ENCODE measurements at places on chromosomes 3 and 15. TPM values are rescaled to one million over a fixed set of nuclear protein-coding genes. Genes with fewer than 3 reads are reported as not detected.

ALDH1L1 gene
- 7.6 TPM for total RNA-seq

TNFAIP8L3 gene
- 4.1 TPM for total RNA-seq

DNA sequence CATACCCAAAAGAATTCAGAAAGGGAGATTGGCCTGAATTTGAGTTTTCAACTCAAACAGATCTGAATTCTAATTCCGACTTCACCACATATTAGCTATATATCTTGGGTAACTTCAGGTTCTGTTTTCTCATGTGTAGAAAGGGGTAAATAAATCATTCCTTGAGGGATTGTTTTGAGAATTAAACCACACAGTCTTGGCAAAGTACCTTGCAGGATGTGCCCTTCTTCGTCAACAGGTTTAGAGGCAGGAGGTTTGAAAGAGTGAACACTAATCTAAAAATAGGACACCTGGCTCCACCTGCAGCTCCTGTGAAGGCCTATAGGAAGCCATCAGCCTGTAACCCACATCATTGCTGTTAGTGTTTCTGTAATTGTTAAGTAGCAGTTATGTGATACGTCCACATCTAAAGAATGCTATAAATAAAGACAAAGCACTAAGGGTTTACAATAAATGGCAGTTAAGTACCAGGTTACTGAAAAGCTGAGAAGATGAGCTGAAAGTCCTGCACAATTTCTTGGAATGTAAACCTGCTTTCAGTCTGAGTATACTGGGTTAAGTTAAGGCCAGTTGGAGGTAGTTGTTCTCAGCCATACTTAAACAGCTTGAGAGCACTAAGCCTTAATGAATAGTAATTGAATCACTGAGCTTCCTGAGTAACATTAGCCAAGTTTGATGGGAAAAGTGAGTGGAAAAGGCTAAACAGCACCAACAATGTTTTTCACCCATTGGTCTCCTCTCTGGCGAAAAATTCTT, 6.0 kb downstream of the CCDC80 start:
- peaks cover 79% of the 10 kb centered on the region for H3K4me1 ChIP-seq
- no peak for DNase-seq
- H3K27ac ChIP-seq = peak overlapping the region; percentile 78
- H3K36me3 ChIP-seq = no peaks in the 10 kb centered on the region

DNA sequence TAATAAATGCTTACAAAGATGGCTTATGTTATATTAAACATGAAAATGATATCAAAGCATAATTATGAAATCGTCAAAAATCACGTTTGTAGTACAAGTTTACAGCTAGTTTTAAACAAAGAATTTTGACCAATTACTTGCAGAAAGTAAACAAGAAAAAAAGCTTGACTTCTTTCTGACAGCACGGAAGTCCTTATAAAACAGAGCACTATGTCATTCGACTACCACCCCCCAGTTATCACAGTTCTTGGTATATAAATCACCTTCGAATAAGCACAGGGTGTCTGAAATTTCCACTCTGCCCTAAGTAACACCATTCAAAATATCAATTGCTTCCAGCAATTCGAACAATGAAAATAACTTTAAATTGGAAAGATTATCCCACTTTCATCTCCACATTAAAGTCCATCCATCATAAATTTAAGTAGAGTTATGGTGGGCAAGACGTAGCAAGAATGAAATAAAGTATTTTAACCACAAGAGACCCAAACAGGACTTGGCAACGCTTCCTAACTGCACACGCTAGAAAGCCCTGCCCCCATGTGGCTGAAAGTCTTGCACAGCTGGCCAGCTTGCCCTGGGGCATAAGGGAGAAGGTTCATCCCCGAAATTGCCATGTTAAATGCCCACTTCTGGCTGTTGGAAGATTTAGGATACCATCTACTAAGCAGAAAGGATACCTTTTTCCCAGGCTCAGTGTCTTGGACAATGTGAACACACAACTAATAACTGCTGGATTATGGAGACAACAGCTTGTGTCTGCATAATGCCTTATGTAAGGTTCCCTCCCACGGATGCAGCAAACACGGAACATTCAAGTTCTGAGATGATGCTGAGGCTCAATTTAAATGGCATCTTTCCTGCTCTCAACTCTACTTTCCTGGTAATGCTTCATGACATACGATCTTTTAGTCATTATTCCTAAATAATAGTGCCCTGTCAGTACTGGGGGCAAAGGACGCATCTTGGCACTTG, 116.4 kb upstream of the TJP1 start:
- H3K27me3 ChIP-seq = no peaks in the 10 kb centered on the region
- no peaks in the 10 kb centered on the region for H3K4me1 ChIP-seq
- peak; percentile 24 for DNase-seq
- no peaks in the 10 kb centered on the region for H3K36me3 ChIP-seq
- no peak overlapping the region for H3K4me3 ChIP-seq

DNA sequence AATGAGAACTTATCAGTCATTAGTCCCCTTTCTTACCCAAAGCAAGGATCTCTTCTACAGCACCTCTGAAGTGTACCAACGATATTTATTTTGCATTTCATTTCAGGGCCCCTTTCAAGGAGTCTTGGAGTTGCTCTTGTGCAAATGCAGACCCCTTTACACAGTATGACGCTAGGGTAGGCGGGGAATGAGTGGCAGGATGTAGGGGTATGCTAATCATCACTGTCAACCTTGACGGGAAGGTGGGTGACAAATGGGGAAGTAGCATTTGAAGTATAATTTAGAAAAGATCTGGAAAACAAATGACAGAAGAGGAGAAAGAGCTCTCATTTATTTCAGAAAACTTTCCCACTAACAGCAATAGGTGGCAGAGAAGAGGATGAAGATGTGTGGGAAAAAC, 94.4 kb downstream of the LRRN1 start:
- no peaks in the 10 kb centered on the region for H3K4me1 ChIP-seq
- H3K27ac ChIP-seq = no peak overlapping the region
- no peak overlapping the region for H3K4me3 ChIP-seq
- no peak for DNase-seq
- H3K36me3 ChIP-seq = no peaks in the 10 kb centered on the region

ABHD17C gene
- total RNA-seq = 6.7 TPM

GRCh38 chr15:77021803-77022381, 27.0 kb downstream of the PSTPIP1 start:
- H3K4me3 ChIP-seq = no peak overlapping the region
- H3K27me3 ChIP-seq = peaks cover 9% of the 10 kb centered on the region
- no peaks in the 10 kb centered on the region for H3K4me1 ChIP-seq
- no peak overlapping the region for H3K27ac ChIP-seq
- H3K36me3 ChIP-seq = no peaks in the 10 kb centered on the region
- peak; percentile 46 for DNase-seq

GRCh38 chr3:4731543-4732111, 238.5 kb downstream of the ITPR1 start:
- H3K4me3 ChIP-seq = no peak overlapping the region
- no peak overlapping the region for H3K27ac ChIP-seq
- no peak for DNase-seq
- peaks cover 19% of the 10 kb centered on the region for H3K4me1 ChIP-seq
- no peaks in the 10 kb centered on the region for H3K27me3 ChIP-seq

DNA sequence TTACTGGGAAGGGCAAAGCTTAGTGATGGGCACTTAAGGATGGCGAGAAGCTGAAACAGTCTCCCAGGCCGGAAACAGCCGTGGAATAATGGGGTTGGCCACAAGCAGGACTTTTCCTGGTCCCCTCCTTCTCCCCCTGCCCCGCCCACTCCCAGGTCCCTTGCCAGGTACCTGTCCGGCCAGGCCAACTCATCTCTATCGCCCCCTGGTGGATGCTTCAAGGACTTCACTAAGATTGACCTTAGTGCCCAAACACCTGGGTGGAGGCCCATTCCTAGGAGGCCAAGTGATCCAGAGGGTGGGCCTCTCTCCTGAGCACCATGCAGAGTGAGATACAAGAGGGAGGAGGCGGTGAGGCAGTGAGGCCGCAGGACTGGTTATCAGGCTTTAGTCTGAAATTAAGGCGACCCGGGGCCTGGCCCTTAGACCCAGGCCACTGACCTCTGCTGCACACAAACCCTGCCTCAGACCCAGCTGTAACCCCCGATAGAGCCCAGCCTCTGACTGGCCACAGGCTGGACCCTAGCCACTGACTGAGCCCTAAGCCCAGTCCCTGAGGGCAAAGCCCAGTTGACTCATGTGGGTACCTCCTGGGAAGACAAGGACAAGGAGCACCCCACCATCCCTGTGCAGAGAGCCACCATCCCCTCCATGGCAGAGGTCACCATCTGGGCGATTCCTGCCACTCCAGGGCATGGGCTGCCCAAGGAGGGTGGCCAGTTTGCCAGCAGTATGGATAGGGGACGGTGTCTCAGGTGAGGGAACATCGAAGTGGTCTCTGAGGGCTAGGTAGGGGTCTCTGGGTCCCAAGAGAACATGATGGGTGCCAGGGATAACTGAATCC, 37.6 kb downstream of the VIPR1 start:
- H3K27ac ChIP-seq = no peak overlapping the region
- peak; percentile 83 for DNase-seq

DNA sequence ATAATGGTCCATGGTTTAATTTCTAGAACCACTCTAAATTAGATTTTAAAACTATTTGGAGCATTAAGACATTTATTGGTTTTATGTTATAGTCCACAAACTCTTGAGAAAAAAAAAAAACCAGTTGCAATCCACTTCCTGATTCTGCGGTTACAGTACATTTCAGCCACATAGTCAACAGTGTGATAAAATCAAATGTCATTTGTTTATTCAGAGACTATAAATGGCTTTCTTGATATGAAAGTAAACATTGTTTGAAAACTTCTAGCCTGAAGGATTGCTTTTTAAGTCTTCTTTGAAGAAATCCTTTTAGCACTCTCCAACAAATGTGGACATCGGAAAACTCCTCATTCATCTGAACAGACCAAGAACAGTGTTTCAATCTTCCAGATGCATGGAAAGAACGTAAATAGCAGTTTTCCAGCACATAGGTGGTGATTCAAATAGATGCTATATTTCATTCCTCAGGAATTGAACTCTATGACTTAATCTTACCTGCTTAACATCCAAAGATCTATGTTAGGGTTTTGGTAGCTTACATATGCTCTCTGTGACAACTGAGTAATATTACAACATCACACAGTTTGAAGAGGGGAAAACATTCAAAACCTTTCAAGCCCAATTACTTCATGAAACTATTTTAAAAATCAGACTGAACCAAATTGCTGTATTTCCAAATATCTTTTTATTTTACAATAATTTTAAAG, 87.8 kb upstream of the UBE2E2 start:
- H3K27me3 ChIP-seq = no peaks in the 10 kb centered on the region
- H3K4me3 ChIP-seq = no peak overlapping the region
- H3K4me1 ChIP-seq = peaks cover 14% of the 10 kb centered on the region
